ENCODE measurements at places on chromosomes 7 and 10.

DNA sequence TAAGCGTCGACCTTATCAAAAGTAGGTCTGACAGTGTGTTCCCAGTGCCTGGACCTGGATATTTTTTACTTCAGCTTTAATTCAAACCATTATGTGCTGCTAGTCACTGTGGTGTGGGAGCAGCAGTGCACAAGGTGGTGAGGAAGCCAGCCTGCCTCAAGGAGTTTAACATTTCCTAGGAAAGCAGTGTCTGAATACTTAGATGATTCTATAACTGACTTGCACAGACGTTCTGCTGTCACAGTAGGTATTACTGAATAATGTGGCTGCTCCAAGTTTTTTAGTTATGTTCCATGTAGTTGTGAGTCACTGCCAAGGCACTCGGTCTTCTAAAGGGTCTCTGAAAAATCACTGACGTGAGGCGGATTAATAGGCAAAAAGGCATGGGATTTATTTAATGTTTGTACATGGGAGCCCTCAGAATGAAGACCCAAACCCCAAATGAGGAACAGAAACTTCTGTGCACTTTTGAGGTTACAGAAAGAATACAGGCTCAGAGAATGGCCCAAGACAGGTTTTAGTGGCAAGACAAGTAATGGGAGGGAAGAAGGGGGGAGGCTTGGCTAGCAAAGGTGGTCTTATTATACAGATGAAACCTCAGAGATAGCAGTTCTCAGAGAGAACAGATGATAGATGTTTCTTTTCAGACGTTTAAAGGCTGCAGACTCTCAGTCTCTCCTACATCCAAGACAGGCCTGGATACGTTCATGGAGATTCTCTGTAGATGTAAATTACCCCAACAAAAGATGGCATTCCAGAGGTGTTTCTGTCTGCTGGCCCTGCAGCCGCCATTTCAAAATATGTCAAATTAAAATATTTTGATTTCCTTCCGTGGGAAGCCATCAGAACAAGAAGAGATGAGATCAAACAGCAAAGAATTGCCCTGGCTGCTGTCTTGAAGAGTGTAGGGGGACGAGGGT, 209.3 kb downstream of the SDK1 start:
- DNase-seq = no peak

- DNase-seq = no peak
Observed at GRCh38 chr10:129386415-129387257, 80.4 kb upstream of the MGMT start.

DNA sequence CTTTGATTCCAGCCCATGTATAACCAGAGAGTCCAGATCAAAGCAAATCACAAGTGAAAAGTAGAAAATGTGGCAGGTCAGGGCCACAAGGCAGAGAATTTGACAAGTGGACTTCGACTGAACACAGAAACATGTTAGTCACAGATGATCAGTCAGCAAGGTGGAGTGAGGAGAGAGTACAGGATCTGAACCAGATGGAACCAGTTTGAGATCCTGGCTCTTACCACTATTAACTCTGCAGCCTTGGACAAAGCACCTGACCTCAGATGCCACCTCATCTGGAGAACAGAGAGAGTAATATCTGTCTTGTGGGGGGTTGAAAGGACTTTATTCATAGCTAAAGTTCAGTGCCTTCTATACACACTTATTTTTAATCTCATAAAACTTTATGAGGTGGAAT, 4.4 kb downstream of the MRLN start:
- DNase-seq = no peak

DNA sequence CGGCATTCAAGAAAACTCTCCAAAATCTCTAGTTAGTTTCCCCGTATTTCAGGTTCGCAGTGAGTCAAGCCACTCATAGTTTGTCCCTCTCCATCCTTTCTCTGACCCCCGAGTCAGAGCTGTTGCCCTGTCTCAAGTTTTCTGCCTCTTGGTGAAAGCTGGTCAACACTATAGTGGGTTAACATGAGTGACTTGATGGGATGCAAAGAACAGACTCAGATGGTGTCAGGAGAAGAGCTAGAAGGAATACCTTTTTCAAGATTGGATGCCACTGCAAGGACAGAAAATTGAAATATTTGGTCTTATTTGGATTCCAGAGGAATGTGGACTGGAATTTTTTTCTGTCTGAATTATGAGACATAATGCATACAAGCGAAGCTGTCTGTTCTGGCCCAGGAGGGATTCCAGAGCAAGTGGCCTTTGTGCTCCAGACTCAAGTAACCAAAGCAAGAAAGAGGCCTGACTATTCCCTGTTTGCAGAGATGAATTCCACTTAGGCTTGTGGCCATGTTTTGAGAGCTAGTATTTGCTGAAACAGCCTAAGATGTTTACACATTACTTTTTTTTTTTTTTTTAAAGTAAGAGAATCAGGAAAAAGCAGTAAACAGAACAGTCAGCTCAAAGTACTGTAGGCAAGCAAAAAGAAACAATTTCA, 67.4 kb downstream of the VWC2 start:
- DNase-seq = no peak

DNA sequence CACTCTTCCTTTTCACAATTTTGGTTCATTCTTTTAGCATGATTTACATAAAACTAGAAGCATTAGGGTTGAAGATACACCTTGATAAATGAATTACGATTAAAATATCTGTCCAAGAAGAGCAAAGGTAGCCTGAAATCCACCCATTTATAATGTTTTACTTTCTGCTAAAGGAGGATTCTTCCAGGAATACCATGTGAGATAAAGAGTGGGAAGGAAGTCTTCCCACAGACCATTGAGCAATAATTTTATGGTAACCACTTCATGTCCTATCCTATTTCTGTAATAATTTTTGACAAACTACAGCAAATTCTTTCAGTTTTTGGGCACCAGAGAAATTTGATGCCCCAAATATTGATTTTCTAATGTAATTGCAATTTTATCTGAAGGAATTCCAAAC, 150.6 kb upstream of the STEAP4 start:
- DNase-seq = no peak

GRCh38 chr7:129093867-129094456, 39.1 kb upstream of the TNPO3 start:
- DNase-seq = no peak

GRCh38 chr7:20980668-20981264, 194.1 kb upstream of the SP8 start:
- DNase-seq = no peak

GRCh38 chr10:121521794-121522556, 76.3 kb downstream of the FGFR2 start:
- no peak for DNase-seq

GRCh38 chr7:87129332-87129731, 22.9 kb upstream of the DMTF1 start:
- no peak for DNase-seq
